Activated CD4-positive, alpha-beta T cell treated with anti-CD3 and anti-CD28 coated beads for 24 hours (primary cell): ENCODE measurements at places on chromosomes 3 and 15.

GRCh38 chr3:23640471-23641146, 165.1 kb upstream of the UBE2E1 start:
- no peak for DNase-seq

GRCh38 chr3:15708882-15709677, 88.7 kb downstream of the ANKRD28 start:
- no peak for DNase-seq

- no peak for DNase-seq
Measured at GRCh38 chr3:87828046-87828445, 230.8 kb downstream of the CGGBP1 start.

- no peak for DNase-seq
Measured at GRCh38 chr3:46359733-46360493, 6.0 kb downstream of the CCR2 start.

DNA sequence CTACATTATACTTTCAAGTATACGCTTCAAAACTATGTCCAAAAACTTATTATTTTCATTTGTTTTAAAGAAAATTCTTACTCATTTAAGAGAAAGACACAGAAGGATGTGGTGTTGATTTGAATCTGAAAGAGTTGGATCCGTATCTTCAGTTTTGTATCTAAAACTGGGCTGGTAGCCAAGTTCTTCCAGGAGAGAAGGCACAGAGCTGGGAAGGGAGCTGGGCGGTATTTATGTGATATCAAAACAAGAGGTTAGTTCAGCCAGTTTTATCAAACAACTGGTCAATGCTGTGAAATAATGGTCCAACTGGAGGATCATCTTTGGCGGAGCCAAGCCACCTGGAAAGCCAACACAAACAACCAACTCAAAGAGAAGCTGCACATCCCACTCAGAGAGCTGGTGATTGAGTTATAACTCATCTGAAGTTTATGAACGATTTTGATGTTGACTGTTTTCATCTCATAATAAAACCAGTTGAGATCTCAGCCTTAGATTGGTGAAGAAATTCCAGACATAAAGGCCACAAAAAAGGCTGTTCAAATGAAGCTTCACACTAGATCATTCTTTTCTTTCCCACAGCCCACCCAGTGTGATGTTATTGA, 489.6 kb upstream of the RASGRP1 start:
- DNase-seq, result no peak

DNA sequence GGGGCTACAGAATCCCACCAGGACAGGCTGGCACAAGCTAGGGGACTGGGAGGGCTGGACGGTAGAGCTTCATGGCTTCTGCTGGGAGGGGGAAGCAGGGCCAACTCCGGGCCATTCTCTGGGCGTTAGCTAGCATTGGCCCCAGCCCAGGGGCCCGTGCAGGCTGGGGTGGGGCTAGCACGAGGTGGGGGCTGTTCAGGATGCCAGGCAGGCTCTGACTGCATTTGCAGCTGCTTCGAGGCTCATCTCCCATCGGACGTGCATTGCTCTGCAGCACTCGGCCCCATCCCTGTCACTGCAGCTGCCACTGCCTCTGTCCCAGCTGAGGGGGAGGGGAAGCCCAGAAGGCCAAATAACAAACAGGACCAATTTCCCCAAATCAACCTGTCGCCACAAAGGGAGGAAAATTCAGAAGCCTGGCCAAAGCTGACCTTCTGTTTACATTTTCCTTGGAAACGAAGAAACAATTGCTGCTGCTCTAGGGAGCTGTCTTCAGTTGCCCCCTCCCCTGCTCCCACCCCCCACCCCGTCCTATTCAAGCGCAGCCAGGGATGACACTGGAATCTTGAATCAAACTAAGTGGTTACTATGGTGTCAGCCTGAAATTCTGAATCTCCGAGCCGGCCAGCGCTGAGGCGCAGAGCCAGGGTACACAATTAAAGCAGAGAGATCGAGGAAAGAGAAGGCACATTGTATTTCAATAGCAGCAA, 138.8 kb upstream of the PRR20G start:
- DNase-seq, result no peak

- DNase-seq, result no peak
Measured at GRCh38 chr3:73569246-73569760, 55.4 kb downstream of the PDZRN3 start.
